ENCODE measurements at places on chromosomes 7 and 10. TPM values are rescaled to one million over a fixed set of nuclear protein-coding genes. Genes with fewer than 3 reads are reported as not detected.
A peak's percentile ranks its signal among the peaks of the same experiment; 100 is the strongest.

PAPSS2 gene
- 1.3 TPM for total RNA-seq

GRCh38 chr10:63657761-63658160 lies 136.6 kb downstream of the REEP3 start:
- no peak for DNase-seq

DNA sequence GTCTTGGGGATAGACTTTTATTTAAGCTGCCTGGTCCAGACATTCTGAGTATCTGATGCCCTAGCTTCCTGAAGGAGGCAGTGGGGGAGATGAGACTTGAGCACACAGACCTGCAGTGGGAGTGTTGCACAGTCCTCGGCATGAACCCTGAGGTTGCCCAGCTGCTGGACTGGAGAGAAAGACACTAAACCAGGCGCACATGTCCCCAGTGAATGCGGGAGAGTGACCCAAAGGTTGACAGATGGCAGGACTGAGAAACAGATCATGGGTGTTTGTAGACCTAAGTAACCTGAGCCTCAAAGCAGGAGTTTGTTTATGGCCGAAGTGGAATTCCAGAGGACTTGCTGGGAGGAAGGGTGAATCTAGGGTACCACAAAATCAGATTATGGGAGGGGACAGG lies 15.7 kb upstream of the MSRB2 start:
- no peak for DNase-seq

PLAU gene
- 4.2 TPM for total RNA-seq

DNA sequence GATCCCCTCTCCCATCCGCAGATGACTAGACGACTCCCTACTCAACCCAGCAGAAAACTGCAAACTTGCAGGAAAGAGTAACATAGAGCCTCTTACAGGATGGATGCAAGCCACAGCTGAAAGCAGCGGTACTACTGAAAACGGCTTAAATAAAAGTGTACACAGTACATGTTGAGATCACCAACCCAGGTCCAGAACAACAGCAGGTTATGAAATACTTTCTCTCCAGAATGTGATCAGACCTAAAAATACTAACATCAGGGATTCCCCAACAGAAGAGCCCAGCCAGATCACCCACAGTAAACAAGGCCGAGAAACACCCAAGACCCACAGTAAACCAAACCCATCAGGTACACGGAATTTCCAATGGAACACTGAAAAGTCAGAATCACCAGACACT lies 13.2 kb downstream of the ATE1 start:
- DNase-seq, result no peak

ARMC3 gene
- 1.5 TPM for total RNA-seq

NXPH1 gene
- 1.0 TPM for total RNA-seq

GRCh38 chr10:58932577-58933314 lies 243.7 kb upstream of the PHYHIPL start:
- DNase-seq, result no peak

- DNase-seq, result no peak
Measured at GRCh38 chr10:79155301-79156081, 86.7 kb downstream of the ZMIZ1 start.

GRCh38 chr10:75043256-75044131 lies 68.0 kb upstream of the SAMD8 start:
- no peak for DNase-seq

- DNase-seq, result no peak
Measured at GRCh38 chr10:110865186-110865808, 6.4 kb upstream of the PDCD4 start.

DNA sequence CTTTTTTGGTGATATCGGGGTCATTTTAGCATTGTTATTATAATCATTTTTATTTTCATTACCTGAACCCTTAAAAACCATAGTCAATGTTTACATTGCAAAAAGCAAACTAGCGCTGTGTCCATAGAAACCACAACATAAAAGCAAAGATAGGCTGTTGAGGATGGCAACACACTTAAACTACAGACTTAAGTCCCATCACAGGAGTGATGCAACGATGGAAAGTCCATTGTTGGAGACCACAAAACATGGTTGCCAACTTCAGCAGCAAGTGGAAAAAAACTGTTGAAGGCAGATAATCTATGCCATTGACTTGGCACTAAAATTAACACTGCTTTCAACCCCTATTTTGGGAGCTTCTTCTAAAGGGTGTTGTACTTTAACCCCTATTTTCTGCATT lies 398.8 kb upstream of the IGFBP3 start:
- no peak for DNase-seq

TMEM270 gene
- total RNA-seq, result not detected

GRCh38 chr10:113922787-113923570 lies 68.5 kb downstream of the NHLRC2 start:
- no peak for DNase-seq

SPDYE3 gene
- not detected for total RNA-seq

DNA sequence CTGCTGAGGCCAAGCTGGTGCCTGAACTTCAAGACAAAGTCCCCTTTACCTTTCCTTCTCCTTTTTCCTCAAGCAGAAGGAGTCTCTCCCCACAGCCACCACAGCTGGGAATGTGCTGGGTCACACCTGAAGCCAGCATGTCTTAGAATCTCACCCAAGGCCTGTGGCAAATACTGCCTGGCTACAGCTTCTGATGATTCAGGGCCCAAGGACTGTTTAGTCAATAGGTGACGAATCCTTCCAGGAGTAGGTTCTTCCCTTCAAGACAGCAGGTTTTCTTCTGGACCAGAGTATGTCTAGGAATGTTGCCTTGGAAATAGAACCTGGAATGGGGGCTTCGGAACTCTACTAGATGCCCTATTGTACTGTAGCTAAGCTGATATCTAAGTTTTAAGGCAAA lies 374.6 kb downstream of the KIF20B start:
- DNase-seq, result no peak

DNA sequence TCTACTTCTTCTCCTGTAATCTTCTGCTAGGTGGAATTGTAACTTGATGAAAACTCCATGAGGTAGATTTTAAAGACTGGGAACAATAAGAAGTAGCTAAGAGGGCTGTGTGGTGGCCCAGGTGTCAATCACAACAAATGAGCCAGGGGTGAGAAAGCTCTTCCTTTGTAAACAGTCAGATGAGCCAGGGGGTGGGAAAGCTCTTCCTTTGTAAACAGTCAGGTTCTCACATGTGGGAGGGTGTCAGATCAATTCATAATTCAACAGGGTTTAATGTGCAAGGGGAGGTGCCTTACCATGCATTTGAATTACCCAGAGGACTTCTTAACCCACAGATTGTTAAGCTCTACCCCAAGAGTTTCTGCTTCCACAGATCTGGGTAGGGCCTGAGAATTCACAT lies 312.4 kb upstream of the AUTS2 start:
- DNase-seq, result no peak

- DNase-seq, result no peak
Measured at GRCh38 chr10:133279326-133280226, 2.9 kb upstream of the ADAM8 start.

CYP3A5 gene
- not detected for total RNA-seq

DNA sequence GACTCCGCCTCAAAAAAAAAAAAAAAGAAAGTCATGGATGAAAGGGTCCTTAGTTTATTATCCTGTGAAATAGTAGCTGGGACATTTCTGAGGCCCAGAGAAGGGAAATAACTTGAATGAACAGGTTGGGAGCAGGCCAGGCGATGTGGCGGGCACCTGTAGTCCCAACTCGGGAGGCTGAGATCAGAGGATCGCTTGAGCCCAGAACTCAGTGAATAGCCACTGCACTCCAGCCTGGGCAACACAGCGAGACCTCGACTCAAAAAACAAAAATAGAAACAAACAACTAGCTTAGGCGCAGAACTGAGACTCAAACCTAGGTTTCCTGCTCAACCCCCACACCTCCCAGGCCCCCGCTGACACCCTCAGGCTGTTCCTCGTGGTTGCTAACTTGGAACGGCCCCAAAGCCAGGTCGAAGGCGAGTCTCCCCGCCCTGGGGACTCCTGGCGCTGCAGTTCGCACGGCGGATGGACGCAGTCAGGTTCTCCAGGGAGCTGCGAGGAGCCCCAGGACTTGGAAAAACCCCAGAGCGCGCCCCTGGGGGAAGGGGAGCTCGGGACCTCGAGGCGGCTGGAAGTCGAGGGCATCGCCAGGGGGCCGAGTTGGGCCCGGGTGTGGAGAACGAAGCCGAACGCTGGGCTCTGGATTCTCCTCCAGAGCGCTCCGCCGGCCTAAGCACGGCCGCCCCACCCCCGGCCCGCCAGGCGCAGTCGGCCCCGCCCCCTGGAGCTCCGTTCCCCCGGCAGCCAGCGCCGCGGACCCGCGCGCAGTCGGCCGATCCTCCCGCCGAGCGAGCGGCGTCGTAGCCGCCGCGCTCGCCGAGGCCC lies at the start of gene STOX1:
Gene STOX1, plus strand, starts transcription at position 768 of the 828 bp plus-strand sequence. CDS start 93 bp downstream, outside the sequence.
- peak; percentile 59 for DNase-seq

DNA sequence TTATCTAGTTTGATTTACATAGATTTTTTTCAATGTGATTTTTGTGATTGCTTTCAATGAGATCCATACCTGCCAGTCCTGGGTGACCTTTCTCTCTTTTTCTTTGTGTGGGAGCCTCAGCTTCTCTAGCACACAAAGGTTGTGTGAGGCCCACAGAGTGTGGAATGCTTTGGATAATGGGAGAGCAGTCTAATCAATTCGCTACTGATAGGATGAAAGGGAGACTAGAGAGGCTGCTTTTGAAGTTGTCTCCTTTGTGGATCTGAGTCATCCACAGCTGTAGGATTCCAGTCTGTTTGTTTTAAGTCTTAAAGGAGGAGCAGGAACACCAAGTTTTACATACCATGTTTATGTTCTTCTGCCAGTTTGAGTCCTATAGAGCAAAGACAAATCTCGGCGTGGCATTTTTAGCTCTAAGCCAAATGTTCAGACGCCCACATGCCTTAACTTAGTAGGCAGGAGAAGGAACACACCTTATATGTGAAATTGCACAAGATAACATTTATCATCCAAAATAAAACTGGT lies 330.0 kb downstream of the ARL4A start:
- DNase-seq, result no peak

DNA sequence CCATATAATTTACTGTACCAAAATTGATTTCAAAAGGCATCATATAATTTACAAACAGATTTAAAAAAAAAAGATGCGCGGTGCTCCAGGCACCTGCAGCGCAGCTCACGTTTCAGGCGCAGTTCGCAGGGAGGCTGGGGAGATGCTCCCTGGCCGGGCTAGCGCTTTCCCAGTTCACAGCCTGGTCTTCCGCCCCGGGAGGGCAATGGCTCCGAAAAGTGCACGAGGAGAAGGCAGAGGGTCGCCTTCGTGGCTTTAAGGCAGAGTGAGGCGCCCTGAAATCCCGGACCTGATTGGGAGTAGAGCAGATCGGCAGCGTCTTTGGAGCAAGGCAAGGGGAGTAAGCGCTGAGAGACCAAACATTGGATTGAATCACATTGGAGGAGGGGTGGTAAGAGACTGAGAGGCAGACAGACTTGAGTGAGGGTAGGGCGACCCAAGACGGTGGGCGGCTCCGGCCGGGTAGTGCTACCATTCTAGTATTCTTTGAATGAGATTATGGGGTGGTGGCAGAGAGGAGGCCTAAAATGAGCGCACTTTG lies 1.5 kb downstream of the NEUROG3 start:
- no peak for DNase-seq

GRCh38 chr10:103910442-103911012 lies 7.5 kb downstream of the STN1 start:
- DNase-seq, result no peak

DNA sequence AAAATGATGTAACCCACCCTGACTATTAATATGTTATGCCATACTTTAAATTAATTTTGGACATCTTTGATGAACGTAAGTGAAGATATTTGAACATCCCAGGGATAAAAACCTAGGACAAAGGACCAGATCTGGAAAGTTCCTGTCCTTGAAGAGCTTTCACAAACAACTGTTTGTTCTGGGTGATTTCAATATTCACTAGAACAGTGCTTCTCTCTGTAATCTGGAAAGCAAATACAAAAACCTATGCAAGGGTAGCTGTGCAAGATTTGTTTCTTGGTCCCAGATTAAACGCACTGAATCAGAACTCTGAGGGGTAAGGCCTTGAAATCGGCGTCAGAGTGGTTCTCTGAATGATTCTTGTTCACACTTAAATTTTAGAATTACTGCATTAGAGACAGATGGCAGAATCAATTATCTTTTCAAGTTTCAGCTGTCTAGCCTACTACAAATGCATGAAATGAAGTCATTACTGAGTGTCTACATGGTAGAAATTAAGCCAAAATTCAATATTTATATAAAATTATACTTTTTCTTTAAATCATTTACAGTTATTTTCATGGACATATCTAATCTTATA lies 69.6 kb upstream of the CSTF2T start:
- DNase-seq, result no peak

ZSCAN25 gene
- 23.4 TPM for total RNA-seq

DNA sequence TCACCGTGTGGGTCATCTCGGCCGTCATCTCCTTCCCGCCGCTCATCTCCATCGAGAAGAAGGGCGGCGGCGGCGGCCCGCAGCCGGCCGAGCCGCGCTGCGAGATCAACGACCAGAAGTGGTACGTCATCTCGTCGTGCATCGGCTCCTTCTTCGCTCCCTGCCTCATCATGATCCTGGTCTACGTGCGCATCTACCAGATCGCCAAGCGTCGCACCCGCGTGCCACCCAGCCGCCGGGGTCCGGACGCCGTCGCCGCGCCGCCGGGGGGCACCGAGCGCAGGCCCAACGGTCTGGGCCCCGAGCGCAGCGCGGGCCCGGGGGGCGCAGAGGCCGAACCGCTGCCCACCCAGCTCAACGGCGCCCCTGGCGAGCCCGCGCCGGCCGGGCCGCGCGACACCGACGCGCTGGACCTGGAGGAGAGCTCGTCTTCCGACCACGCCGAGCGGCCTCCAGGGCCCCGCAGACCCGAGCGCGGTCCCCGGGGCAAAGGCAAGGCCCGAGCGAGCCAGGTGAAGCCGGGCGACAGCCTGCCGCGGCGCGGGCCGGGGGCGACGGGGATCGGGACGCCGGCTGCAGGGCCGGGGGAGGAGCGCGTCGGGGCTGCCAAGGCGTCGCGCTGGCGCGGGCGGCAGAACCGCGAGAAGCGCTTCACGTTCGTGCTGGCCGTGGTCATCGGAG lies 1.8 kb downstream of the ADRA2A start:
- DNase-seq, result no peak

DNA sequence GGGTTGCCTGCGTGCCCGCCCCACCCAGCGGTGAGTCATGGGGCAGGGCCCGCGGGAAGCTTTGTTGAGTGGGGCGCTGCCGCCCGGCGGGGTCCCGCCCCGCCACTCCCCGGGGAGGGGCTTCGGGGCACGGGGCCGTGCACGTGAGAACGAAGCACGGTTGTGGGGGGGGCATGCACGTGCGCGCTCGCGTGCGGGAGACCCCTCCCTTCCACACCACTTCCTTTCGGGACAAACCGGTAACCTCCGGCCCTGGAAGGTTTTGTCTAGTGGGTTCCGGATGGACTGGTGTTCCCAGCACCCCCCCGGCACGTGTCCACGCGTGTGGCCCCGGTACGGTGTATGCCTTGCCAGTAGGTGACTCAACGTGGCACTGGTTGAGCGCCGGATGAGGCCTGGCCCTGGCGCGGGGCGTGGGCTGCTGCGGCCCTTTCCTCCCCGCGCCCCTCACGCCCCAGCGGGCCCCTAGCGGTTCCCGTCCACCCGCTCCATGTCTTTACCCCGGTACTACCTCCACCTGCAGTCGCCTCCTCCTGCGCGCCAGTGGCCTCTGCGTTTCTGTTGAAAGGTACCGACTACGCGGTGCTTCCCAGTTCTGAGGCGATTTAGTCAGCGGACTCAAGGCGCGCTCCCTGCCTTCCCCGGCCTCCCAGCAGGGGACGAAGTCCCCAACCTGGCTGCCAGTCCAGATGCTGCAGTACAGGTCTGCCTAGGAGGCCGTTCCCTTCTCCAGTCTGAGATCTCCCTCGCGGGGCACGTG lies 3.1 kb downstream of the ADIRF start:
- peak; percentile 53 for DNase-seq

GRCh38 chr7:55473932-55474331 lies 98.4 kb downstream of the VOPP1 start:
- no peak for DNase-seq

- no peak for DNase-seq
Measured at GRCh38 chr10:132532749-132533560, 4.6 kb upstream of the INPP5A start.

Measured in neural crest cell (in vitro differentiated cells).